Stromal cell of bone marrow (primary cell): ENCODE measurements at places on chromosomes 4 and X.

- no peak for DNase-seq
These were observed 101.1 kb downstream of the MID1 start for GRCh38 chrX:10519278-10519677.

DNA sequence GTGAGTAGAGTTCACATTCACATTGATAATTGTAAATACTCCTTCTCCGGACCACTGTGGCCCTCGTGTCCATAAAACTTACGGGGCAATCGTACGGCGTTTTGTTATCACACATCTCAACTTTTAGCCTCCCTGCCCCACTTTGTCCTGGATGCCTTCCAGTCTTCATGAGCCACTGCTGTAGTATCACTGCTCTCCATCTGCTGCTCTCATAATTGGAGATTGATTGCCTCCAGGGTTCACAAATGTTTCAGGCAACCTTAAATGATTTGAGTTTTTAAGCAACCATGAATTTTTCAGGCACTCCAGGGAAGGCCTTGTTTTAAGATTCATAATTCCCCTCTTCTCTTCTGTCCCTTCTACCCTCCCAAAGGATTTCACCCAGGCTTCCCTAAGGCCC is 28.4 kb downstream of the ALPK1 start:
- DNase-seq, result no peak

DNA sequence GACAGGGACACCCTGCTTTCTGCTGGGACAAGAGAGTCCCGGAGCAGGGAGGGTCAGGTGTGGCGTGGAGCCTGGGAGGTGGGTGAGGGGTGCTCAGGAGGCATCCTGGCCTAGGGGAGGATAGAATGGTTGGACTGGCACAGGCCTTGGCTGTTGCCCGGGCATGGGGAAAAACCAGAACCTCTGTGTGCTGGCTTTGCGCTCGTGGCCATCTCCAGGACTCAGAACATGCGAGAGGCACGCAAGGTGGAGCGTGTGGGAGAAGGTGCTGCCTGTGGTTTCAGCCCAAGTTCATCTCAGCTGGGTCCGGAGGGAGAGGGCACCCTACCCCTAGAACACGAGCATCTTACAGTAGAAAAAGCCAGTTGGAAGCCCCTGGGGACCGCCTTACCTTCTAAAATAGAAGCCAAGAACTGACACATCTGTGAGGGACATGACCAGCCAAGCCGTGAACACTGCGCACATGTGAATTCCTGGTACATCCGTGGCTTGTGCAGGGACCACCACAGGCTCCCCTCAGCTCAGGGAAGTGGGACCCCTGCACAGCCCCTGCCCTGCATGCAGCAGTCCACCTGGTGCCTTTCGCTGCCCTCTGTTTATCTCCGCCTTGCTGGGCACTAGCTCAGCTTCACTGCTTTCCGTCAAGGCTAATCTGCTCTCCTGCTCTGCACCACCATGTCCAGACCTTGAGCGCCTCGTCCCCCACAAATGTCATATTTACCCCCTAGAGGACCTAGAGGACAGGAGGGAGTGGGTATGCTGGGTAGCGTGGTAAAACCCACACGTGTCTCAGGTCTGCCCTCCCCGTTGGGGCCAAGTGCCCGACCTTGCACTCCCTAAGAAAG is 13.5 kb downstream of the MSANTD1 start:
- DNase-seq, result no peak

DNA sequence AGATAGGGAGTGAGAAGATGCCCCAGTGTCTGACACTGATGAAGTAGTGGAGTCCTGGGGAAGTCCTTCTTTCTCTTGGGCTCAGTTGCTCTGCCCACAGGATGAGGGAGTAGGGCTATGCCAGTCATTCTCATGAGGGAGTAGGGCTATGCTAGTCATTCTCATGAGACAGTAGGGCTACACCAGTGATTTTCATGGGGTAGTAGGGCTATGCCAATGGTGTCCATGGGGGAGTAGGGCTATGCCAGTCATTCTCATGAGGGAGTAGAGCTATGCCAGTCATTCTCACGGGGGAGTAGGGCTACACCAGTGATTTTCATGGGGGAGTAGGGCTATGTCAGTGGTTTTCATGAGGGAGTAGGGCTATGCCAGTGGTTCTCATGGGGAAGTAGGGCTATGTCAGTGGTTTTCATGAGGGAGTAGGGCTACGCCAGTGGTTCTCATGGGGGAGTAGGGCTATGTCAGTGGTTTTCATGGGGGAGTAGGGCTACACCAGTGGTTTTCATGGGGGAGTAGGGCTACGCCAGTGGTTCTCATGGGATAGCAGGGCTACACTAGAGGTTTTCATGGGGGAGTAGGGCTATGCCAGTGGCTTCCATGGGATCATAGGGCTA is 43.3 kb upstream of the SOD3 start:
- no peak for DNase-seq

GRCh38 chrX:106999002-106999975 is 723 bp downstream of the MORC4 start:
- peak; percentile 39 for DNase-seq

GRCh38 chr4:309807-310206 is 4.5 kb upstream of the ZNF732 start:
- no peak for DNase-seq

DNA sequence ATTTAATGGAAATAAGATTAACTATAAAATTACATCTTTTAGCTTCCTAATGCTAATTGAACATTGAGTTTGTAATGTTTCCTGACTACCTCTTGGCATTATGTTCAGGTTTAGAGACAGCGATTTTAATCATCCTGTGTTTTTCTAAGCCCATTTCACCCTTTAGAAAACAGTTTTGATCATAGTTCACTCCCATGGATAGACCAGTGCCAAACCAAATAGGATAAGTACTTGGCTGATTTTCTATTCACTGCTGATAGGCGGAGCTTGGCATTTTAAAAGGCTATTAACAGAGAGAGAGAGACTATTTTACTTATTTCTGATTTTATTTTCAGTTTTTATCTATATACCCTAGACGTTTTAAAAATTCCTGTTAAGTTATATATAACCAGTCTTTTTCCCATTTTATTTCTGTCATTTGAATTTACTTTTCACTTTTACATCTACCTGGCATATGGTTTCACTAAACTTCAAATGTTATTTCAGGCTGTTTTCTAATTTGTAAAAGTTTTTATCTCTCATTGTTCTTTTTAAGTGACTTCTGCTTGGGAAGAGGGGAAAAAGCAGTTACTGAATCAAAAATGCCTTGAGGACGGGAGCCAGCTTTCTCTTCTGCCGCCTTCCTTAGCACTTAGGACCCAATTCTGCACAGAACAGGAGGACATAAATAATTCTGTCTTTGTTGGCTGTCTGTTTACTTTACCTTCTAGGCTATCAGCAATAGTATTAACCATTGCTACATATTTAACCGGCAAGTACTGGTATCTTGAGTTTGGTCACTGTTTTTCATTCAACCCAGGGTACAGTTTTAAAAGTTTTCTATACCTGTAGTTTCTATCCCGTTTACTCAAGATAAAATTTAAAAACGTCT is 46.4 kb downstream of the SGMS2 start:
- DNase-seq, result peak; percentile 21

GRCh38 chr4:189311251-189311650 is 629.4 kb upstream of the FRG1 start:
- DNase-seq, result no peak

- DNase-seq, result peak; percentile 84
These were observed 99.8 kb downstream of the ARHGAP10 start for GRCh38 chr4:147831551-147832171.

- no peak for DNase-seq
These were observed 9.3 kb upstream of the GRPR start for GRCh38 chrX:16113978-16114565.

DNA sequence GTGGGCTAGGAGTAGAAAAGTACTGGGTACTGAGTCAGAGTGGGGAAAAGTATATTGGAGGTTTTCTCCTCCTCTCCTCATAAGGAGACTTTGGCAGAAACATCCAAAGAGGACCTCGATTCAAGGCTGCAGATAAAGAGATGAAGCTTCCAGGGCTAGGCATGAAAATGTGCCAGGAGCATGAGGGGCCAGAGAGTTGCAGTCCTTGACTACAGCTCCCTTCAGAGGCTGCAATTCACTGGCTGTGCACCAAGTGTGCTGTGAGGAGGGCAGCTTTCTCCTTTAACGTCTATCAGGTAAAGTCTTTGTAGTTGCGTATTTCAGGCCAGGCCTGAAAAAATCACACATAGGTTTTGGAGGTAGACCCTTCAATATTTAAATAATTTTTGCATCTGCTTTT is 174.9 kb upstream of the VEGFC start:
- no peak for DNase-seq

GRCh38 chr4:132065940-132066495 is 1083.1 kb upstream of the PCDH10 start:
- no peak for DNase-seq

- no peak for DNase-seq
These were observed 38.6 kb downstream of the MAP7D3 start for GRCh38 chrX:136212557-136213111.

GRCh38 chr4:41359836-41360213 is 103.1 kb downstream of the UCHL1 start:
- no peak for DNase-seq

- DNase-seq, result peak; percentile 40
These were observed 128.5 kb downstream of the PRSS12 start for GRCh38 chr4:118224243-118224829.

DNA sequence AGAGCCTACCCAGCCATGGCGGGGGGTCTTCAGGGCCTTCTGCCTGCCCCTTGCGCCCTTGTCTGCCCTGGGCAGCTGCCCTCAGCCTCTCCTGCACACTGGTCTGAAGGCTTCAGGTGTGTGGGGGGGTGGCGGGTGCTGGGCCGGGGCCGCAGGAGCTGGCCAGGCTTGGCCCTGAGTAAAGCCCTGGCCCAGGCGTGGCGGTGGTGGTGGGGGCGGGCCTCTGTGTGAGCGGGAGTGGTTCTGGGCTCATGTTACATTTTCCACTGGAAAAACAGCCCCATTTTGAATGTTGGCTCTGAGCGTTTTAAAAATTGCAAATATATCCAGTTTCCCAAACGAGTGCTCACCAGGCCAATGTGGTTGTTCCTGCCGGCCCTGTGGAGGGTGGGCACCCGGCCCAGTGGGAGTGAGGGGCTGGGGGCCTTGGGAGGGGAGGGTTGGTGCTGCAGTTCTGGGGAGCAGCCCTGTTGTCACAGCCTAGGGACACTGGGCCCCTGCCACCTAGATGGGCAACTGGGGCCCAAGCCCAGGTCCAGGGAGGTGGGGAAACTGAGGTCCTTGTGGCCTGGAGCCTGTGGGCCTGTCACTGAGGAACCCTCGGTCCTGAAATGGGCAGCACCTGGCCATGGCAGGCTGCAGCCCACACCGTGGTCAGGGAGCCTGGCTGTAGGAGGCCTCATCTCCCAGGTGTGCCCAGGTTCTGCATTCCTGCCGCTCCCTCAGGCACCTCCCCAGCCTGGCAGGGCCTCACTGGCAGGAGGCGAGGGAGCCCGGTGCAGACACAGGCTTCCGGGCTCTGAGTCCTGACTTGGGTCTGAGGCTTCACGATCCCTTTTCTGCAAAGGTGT is 28.3 kb downstream of the FGFRL1 start:
- DNase-seq, result peak; percentile 67

DNA sequence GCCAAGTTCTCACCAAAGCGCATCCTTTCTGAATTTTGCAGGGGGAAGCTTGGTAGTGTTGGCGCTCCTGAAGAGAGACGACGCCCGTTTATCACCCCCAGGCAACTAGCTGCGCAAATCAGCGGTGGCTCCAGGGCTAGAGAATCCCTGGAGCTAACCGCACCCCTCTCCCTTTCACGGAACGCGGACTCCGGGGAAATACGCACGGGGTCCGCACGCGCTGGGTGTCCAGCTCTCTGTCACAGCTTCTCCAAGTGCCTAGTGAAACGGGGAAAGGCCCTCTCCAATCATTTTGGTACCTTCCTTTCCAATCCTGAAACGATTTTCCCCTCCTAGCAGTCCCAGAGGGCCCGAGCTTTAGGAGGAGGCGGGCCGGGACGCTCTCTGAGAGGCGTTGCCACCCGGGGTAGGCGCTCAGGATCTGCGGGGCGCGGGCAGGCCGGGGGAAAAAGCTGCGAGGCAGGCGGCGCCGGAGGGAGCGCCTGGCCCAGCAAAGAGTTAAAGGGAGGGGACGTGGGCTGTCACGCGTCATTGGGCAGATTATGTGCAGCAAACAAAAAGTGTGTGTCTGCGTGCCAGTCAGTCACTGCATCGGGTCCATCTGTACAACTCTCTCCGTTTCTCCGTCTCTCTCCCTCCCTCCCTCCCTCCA is at the start of gene PRDM8:
Gene PRDM8 (plus strand): TSS at position 582 of the 652 bp plus-strand sequence. CDS start 2,578 bp downstream, outside the sequence.
- no peak for DNase-seq

- DNase-seq, result no peak
These were observed 22.2 kb downstream of the CENPC start for GRCh38 chr4:67522851-67523671.

DNA sequence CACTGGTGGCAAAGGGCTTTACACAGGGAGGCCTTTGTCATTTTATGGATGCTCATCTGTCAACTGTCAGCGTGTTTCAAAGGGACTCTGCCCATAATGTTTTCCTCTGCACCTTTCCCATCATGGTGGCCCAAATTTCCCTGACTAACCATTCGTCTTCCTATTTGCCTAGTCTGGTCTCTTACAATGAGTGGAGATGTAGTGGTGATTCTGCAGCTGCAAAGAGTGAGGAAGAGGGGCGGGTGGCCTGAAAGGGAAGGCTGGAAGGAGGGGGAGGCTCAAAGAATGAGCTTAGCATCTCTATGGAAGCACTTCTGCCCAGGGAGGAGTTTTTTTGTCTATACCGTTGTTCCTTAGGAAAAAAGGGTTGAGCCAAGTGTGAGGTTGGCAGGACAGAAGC is 447.5 kb downstream of the NKX6-1 start:
- DNase-seq, result no peak

GRCh38 chr4:152279234-152279566 is 256.7 kb downstream of the FBXW7 start:
- no peak for DNase-seq

DNA sequence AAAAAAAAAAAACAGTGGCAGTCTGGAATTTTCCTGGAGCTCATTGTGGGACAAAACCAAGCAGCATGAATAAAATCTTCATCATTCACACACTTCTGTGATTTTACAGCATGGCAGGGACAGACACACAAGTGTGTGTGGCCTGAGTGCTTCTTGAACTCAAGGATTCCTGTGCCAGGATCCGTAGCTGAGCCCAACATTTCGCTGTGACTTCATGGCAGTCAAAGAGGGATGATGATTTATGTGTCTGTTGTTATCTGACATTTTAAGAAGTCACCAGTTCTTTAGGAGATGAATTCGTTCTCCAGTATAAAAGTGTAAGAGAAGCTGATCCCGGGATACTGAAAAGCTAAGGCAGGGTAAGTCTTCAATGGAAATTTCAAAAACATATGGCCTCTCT is 57.0 kb downstream of the ING2 start:
- DNase-seq, result no peak

GRCh38 chrX:149831473-149831872 is 49.5 kb upstream of the MAGEA8 start:
- DNase-seq, result no peak

GRCh38 chr4:986879-987623 is at the start of gene IDUA:
IDUA (plus strand) TSS chr4:987044; CDS start chr4:987085, 41 bp downstream.
- no peak for DNase-seq
